Heart right ventricle (tissue), 16 donors: ENCODE measurements at places on chromosomes 6 and 20.

- peak overlapping the region; percentile 99 for H3K4me3 ChIP-seq
- H3K36me3 ChIP-seq, result no peaks in the 10 kb centered on the region
- DNase-seq, result no peak
- peak overlapping the region; percentile 100 for H3K27ac ChIP-seq
- peaks cover 28% of the 10 kb centered on the region for H3K4me1 ChIP-seq
- no peaks in the 10 kb centered on the region for H3K27me3 ChIP-seq
Observed at GRCh38 chr20:36051318-36052116, 83.1 kb downstream of the CNBD2 start.

DNA sequence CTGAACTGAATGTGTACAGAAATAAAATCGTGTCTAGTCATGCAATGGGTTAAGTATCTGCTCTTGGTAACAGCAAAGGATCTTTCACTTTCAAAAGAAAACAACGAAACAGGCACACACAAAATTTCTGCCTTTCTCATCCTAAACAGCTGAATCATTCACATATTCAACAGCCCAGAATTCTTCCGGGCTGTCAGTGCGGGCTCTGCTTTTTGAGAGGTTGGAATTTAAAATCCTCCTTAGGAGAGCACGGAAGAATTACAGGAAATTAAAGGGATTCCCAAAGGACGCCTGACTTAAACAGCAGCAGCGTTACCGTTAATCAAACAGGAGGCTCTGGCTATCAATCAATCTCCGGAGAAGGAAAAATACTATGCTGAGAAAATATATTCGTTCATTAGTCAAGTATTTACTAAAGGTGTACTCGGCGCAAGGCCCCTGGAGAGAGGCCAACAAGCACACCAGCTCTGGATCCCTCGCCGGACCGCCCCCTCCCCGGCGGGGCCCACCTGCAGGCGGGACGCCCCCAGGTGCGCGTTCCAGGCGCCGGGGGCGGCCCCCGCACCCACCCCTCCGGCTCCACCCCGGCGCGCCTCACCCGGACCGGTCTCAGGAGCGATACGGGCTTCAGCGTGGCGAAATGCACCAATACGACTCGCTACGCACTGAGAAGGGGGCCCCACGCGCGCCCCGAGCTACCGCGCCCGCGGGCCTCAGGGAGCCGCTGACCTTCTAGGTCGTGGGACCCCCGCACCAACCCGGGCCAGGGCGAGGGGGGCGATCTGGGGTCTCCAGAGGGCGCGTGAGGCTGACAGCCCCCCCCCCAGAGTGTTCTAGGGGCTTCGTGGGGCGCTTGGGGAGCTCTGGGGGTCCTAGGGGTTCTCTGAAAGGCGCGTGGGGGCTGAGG lies 1.0 kb downstream of the NAPB start:
- peaks cover 30% of the 10 kb centered on the region for H3K4me1 ChIP-seq
- H3K4me3 ChIP-seq, result peak overlapping the region; percentile 95
- DNase-seq, result peak; percentile 55
- no peaks in the 10 kb centered on the region for H3K36me3 ChIP-seq
- H3K27me3 ChIP-seq, result no peaks in the 10 kb centered on the region

DNA sequence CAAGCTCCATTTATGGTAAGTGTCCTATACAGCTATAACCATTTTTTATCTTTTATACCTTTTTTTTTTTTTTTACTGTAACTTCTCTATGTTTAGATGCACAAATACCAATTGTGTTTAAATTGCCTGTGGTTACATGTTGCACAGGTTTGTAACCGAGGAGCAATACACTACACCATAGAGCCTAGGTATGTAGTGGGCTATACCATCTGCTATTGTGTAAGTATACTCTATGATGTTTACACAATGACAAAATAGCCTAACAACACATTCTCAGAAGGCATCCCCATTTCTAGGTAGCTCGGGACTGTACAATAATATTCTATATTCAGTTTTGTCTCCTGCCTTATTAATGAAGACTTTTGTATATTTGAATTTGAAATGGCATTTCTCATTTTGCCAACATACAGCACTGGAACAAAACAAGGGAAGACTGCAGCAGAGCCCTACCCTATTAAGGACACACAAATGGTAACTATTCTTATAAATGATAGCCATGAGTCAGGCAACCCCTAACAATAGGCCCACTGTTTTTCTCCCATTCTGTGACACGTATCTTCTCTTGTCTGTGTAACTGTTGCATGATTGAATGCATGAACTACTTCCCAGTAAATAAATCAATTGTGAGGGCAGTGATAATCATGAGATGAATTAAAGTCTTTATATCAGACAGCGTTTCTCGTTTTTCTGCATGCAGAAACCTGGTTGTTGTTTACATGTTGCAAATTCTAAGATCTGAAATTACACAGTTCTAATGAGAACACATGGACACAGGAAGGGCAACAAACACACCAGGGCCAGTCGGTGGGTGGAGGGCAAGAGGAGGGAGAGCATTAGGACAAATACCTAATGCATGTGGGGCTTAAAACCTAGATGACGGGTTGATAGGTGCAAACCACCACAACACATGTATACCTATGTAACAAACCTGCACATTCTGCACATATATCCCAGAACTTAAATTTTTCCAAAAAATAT lies 173.9 kb downstream of the EPM2A start:
- no peaks in the 10 kb centered on the region for H3K27me3 ChIP-seq
- DNase-seq, result no peak
- H3K27ac ChIP-seq, result no peak overlapping the region
- no peaks in the 10 kb centered on the region for H3K36me3 ChIP-seq
- H3K4me1 ChIP-seq, result no peaks in the 10 kb centered on the region

DNA sequence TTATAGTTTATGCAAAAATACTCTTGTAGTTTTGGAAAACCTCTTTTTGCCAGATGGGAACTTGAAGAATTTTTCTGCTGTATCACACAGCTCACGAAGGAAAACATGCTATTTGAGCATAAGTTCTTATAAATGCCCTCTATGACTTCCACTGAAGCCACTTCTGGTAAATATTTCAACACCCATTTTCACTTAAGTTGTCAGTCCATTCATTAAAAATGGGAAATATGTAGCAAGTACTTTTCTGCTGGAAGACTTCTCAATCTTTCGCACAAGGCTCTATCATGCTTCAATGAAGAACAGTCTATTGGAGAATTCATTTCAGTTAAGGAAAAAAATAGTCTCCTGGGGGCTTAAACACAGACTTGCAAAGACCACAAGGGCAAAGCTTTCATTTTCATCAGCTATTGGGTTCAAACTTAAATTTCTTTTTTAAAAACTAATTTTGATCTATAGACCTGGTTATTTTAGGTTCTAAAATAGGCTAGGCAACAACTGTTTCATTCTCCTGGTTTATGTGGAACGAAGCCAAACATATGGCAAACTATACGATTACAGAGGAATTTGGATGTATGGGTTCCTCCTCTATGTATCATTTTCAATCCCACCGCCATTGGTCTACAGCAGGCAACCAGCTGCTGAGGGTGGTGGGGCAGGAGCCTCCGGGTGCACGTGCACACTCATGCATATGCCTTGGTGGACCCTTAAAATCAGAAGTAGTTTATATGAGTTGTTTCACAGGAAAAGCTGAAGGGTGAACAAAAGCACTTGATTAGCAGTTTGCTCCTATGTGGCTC lies 38.7 kb downstream of the LAMA4 start:
- H3K27me3 ChIP-seq, result no peaks in the 10 kb centered on the region
- H3K4me1 ChIP-seq, result peaks cover 56% of the 10 kb centered on the region
- H3K36me3 ChIP-seq, result peaks cover 12% of the 10 kb centered on the region
- DNase-seq, result no peak
